ENCODE measurements at places on chromosomes 4 and X.

GRCh38 chr4:17817027-17817426 is 6.2 kb downstream of the NCAPG start:
- peak; percentile 57 for DNase-seq

DNA sequence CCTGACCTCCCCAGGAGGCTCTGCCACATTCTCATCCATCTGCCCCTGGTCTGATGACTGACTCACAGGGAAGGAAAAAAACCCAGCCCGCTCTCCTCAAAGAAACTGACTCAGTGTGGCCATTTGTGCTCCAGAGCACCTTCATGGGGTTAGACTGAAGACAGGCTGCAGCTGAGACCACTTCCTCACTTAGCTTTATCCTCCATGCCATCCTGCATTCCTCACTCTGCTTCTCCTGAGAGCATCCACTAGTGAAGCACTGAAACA is 35.9 kb upstream of the HPSE start:
- no peak for DNase-seq

GRCh38 chr4:26082565-26082964 is 168.5 kb downstream of the SMIM20 start:
- no peak for DNase-seq

DNA sequence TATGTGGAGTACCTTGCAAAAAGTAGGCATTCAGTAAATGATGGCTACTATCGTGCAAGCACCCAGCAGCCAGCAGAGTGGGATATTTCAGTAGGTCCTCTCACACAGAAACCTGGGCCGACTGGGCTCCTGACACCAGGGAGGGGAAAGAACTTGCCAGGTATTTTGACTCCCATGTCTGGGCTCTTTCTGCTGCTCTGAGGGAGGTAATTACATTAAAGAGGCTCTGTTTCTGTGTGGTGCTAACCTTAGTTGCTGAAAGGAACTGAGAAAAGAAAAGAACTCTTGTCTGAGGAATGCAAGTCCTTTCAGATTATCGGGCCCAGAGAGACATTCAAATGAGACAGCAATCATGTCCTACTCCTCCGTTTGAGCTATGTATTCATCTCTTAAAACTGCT is 175.8 kb upstream of the MTMR8 start:
- DNase-seq, result no peak

- no peak for DNase-seq
Observed at GRCh38 chr4:127145006-127145540, 487.7 kb upstream of the INTU start.

DNA sequence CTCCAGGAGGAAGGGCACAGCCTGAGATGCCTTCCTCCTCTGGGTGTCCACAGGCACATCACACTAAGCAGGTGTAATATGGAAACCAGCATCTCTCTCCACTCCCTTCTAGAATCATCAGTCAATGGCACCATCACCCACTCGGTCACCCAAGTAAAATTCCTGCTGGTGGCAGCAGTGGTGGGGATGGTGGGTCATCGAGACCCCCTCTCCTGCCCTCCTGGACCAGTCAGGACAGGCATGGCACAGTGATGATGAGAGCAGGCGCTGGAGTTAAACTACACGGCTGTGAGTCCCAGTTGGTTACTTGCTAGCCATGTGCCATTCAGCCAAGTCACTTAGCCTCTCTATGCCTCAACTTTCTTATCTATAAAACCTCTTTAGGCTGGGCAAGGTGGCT is 42.5 kb downstream of the SCD5 start:
- DNase-seq, result no peak

GRCh38 chr4:36285784-36286480 is 4.5 kb downstream of the DTHD1 start:
- no peak for DNase-seq

- DNase-seq, result no peak
Observed at GRCh38 chrX:44106864-44107263, 133.7 kb upstream of the NDP start.

- no peak for DNase-seq
Observed at GRCh38 chrX:13547671-13548070, 21.7 kb upstream of the EGFL6 start.

- DNase-seq, result no peak
Observed at GRCh38 chr4:47536966-47537365, 51.9 kb downstream of the ATP10D start.

- DNase-seq, result no peak
Observed at GRCh38 chr4:170769862-170770261, 680.1 kb upstream of the AADAT start.

GRCh38 chrX:56029691-56030090 is 202.5 kb upstream of the KLF8 start:
- DNase-seq, result no peak

- no peak for DNase-seq
Observed at GRCh38 chrX:109336141-109336540, 145.7 kb downstream of the GUCY2F start.

GRCh38 chr4:169922632-169923276 is 103.4 kb downstream of the MFAP3L start:
- no peak for DNase-seq

DNA sequence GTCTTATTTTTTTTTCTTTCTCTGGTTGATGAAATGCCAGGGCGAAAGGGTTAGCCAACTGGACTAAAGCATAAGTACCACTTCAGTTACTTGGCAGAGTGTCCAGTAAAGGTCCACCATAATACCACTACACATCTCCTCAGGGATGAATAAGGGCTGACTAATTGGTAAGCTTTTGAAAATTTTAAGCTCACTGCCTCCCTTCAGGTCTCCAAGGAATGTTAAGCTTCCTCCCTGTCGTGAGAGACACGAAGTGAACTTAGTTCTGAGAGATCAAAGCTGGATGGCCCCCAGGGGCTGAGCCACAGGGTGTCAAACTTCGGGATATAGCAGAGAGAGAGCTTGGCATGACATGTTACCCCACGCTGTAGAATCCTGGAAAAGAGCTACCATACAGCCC is 111.4 kb downstream of the VSIG4 start:
- no peak for DNase-seq

DNA sequence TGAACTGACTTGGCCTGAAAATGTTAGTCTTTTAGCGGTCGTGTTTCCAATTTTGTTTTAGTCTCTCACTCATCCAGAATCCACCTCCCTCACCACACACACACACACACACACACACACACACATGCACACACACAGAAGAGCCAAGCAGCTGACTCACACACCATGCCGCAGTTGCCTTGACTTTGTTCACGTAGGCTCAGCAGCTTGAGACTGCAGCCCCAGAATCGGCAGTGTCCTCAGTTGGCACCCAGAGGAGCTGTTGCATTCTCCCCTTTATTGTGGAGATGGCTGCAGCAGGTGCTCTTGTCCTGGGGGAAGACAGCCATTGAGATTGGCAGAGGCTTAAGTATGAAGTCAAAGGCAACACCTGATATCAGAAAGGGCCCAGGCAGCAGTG is 20.9 kb upstream of the XPNPEP2 start:
- peak; percentile 64 for DNase-seq

GRCh38 chr4:7055111-7055989 is 12.2 kb downstream of the TADA2B start:
- no peak for DNase-seq

DNA sequence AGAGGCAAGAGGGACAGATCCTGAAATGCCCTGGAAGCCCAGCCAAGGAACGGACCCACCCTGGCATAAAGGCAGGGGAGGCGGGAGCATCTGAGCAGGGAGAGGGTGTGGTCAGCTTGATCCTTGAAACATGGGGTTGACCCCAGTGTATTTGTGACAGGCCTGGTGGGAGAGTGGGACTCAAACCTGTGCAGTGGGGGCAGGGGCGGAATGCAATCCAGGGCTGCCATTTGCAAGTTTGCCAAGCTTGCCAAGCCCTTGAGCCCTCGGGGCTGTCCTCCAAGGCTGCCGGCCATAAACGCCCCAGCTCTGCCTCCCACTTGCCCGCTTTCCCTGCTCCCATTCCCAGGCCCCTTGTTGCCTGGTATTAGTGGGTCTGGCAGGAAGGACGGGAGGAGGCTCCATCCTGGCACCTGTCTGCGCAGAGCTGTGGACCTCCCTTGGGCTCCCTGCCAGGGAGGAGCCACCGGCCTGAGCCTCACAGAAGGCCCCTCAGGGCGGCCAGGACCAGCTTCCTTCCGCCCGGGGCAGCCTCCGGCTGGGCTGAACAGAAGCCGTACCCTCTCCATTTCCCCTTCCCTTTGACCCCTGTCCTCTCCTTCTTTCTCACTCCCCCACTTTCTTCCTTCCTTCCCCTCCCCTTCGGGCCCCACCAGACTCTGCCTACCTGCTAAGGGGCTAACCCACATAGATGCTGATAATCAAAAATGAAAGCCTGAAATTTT is 661 bp downstream of the S100P start:
- DNase-seq, result no peak

GRCh38 chr4:63919636-63920365 is 489.4 kb downstream of the TECRL start:
- DNase-seq, result no peak

DNA sequence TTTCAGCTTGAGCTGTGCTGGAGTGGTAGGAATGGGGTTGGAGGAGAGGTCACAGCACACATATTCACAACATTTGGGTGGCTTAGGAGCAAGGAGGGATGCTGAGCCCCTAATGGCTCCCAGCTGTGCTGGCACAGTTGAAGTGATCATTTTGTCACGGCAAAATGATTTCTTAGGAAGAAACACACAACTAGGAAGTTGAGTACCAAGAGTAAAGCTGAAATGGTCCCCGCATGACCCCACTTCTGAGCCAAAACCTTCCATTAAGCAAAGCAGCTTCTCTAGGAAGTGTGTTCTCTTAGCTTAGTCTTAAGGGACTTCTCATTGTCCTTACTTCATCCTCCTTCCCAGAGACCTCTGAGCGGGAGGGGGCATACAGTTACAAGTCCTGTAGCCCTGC is 12.6 kb downstream of the CAPN6 start:
- no peak for DNase-seq

- no peak for DNase-seq
Observed at GRCh38 chrX:1327651-1328304, 8.8 kb upstream of the IL3RA start.

DNA sequence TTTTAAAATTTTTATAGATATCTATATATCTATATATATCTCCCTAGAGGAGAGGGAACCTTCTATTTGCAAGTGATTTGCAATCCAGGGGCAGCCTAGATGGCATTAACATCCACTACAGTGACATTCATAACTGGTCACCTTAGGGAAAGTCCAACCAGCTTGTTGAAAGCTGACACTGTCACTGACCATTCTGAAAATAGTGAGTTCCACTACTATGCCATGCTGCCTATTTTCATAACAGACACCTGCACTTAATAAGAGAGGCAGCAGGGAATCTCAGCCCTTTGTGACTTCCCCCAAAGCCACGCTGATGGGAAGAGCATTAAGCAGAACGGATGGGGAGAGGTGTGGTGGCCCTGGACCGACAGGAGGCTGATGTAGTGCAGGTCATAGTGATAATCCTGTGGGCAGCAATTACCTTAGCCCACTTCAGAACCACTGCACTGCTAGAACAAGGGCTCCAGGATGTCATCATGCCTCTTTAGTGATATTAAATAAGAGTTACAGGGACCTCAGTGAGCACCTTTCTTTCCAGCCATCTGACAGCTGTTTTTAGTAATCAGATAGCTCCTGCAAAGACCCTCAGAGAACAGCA is 51.3 kb downstream of the GPRIN3 start:
- no peak for DNase-seq

GRCh38 chr4:185892165-185892564 is 80.2 kb upstream of the SORBS2 start:
- DNase-seq, result no peak

DNA sequence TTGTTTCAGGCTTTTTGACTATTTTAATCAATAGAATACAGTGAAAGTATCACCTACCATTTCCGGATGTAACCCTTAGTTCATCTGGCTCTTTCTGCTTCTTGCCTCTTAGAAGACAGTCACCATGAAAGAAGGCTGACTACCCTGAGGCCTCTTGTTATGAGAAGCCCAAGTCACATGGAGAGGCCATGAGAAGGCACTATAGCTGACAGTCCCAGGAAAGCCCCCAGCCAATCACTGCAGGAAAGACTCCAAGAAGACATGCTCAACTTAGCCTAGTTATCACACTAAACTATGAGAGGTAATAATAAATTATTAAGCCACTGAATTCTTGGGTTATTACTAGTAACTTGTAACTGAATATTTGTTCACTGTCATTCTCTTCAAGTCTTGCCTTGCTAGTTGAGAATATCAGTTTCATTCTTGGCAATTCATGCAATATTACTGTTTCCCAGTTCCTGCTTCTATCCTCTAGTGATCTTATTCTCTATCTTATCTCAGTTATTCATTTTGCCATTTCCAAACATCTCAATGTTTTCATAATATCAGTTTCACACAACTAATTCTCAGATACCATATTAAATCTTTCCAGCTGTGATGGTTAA is 57.1 kb upstream of the GUCY1A1 start:
- no peak for DNase-seq

- DNase-seq, result no peak
Observed at GRCh38 chrX:125810856-125811255, 355.2 kb downstream of the DCAF12L2 start.

GRCh38 chrX:140086691-140087090 is 121.4 kb upstream of the CXorf66 start:
- no peak for DNase-seq

- DNase-seq, result no peak
Observed at GRCh38 chr4:44235897-44236296, 212.7 kb downstream of the KCTD8 start.

- no peak for DNase-seq
Observed at GRCh38 chr4:25030277-25031076, at the start of gene LGI2. TSS of gene LGI2 (minus strand) at chr4:25030946. CDS start at chr4:25030693, 253 bp downstream.

DNA sequence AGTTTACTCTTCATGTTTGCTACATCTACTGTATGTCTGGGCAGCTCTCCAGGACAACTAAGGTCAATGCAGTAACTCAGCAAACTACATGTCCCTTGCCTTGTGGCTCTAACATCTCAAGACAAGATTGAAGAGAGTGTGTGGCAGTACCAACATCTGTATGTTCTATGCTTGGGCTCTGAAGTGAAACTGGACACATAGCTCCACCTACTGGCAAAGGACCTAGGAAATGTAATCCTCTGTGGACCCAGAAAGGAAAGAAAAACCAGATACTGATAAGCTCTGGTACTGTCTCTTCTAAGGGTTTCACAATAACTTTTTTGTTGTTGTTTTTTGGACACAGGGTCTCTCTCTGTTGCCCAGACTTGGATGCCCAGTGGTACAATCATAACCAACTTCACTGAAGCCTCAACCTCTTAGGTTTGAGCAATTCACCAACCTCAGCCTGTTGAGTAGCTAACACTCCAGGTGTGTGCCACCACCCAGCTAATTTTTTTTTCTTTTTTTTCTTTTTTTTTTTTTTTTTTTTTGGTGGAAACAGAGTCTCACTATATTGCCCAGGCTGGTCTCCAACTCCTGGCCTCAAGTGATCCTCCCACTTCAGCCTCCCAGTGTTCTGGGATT is 64.1 kb downstream of the QDPR start:
- DNase-seq, result peak; percentile 61

DNA sequence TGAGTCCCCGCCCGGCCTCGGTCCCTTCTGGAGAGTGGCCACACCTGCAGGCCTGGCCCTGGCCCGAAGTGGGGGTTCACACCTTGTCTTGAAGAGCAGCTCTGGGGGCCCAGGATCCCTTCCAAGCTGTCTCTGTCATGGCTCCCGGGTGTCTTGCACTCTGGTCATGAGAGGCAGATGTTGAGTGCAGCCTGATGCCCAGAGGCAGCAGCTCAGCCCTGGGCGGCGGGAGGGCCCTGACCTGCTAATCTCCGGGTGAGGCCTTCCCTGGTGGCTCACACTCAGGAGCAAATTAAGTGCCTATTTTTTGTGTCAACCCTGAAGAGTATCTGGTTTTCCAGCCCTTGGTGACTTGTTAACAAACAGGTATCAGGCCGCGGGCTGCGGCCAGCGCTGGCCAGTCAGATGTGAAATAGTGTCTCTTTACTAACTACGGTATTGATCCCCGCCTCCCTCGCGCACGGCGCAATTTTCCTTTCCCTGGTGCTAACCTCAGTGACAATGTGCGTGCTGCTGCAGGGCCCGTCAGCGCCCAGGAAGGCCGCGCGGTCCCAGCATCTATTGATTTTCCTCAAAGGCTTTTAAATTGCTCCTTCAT is 24.2 kb downstream of the NKX1-1 start:
- no peak for DNase-seq
